ENCODE measurements at places on chromosomes 6 and 20.

DNA sequence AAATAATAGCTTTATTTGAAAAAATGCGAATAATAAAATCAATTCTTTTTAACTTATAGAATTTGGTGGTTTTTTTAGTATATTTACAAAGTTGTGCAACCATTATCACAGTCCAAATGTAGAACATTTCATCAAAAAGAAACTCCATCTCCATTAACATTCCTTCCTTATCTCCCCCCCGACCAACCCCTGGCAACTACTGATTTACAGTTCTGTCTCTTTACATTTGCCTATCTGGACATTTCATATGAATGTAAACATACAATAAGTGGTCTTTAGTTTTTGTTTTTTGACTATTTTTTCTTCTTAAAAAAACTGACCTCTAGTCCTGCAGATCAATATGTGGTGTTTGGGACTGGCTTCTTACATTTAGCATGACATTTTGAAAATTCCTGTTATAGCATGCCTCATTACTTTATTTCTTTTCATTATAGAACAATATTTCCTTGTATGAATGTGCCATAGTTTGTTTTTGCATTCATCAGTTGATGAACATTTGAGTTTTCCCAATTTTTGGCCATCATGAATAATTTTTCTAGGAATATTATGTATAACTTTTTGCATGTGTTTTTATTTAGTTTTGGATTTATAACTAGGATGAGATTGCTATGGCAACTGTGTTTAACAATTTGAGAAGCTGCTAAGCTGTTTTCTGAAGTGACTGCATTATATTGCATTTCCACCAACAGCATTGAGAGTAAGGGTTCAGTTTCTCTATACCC, 344.7 kb downstream of the NKAIN2 start:
- H3K36me3 ChIP-seq, result no peaks in the 10 kb centered on the region
- H3K4me3 ChIP-seq, result no peak overlapping the region
- H3K4me1 ChIP-seq, result no peaks in the 10 kb centered on the region
- DNase-seq, result no peak
- no peak overlapping the region for H3K27ac ChIP-seq
- H3K27me3 ChIP-seq, result no peaks in the 10 kb centered on the region

DNA sequence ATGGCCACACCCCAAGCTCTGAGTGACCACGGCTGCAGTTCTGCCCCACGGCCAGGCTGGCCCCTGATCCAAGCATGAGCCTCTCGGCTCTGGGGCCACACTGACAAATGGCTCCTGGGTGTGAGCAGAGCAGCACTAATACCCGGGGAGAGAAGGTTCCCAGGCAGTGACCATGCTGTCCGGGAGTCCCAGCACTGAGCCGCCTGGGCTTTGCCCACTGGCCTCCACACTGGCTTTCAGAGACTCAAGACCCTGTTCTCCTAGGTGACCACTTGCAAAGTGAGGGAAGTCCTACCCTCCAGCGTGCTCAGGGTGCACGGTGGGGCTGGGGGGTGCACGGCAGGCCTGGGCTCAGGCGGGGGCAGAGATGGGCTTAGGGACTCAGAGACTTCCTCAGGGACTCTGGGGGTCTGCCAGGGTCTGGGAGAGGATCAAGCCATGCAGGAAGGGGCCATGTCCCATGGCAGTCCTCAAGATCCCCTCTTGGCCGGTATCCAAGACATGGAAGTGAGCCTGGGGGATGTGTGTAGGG, 220.2 kb upstream of the RNF24 start:
- H3K27me3 ChIP-seq, result no peaks in the 10 kb centered on the region
- H3K4me1 ChIP-seq, result no peaks in the 10 kb centered on the region
- H3K36me3 ChIP-seq, result no peaks in the 10 kb centered on the region
- no peak overlapping the region for H3K27ac ChIP-seq
- DNase-seq, result no peak

GRCh38 chr20:12012241-12013222, 94.8 kb downstream of the BTBD3 start:
- H3K36me3 ChIP-seq, result no peaks in the 10 kb centered on the region
- no peaks in the 10 kb centered on the region for H3K27me3 ChIP-seq
- H3K27ac ChIP-seq, result no peak overlapping the region
- DNase-seq, result no peak

GRCh38 chr6:158867381-158868121, 48.4 kb upstream of the EZR start:
- H3K27me3 ChIP-seq, result no peaks in the 10 kb centered on the region
- H3K4me1 ChIP-seq, result no peaks in the 10 kb centered on the region
- H3K36me3 ChIP-seq, result no peaks in the 10 kb centered on the region
- no peak for DNase-seq
- no peak overlapping the region for H3K27ac ChIP-seq

- no peaks in the 10 kb centered on the region for H3K36me3 ChIP-seq
- H3K27me3 ChIP-seq, result no peaks in the 10 kb centered on the region
Measured at GRCh38 chr6:17233531-17233930, 47.6 kb upstream of the RBM24 start.

DNA sequence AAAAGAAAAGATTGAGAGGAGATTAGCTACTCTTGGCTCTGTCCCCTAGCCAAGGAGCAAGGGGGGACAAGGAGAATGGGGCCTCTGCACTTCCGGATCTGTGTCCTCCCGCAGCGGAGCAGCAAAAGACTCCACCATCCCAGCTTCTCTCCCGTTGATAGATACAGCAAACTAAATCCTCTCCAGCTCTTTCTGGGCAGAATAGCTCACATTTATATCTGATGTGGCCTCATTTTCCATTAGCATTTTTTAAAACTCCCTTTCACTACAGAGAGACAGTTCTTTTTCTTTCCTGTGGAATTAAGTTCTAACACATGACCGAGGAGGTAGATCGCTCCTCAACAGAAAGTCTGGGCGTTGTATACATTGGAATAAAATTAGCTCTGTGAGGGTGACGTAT, 260.9 kb upstream of the SOX4 start:
- no peak for DNase-seq
- H3K4me1 ChIP-seq, result no peaks in the 10 kb centered on the region
- no peaks in the 10 kb centered on the region for H3K27me3 ChIP-seq
- H3K36me3 ChIP-seq, result no peaks in the 10 kb centered on the region
- no peak overlapping the region for H3K4me3 ChIP-seq

- peaks cover 6% of the 10 kb centered on the region for H3K4me1 ChIP-seq
- no peak for DNase-seq
- H3K36me3 ChIP-seq, result no peaks in the 10 kb centered on the region
- H3K27me3 ChIP-seq, result no peaks in the 10 kb centered on the region
Measured at GRCh38 chr20:50586531-50587232, 76.5 kb downstream of the PTPN1 start.

DNA sequence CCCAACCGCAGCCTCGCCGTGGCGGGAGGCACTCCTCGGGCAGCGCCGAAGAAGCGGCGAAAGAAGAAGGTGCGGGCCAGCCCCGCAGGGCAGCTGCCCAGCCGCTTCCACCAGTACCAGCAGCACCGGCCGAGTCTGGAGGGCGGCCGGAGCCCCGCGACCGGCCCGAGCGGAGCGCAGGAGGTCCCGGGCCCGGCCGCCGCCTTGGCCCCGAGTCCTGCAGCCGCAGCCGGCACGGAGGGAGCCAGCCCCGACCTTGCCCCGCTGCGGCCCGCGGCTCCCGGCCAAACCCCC, 525 bp downstream of the PNRC1 start:
- DNase-seq, result no peak
- no peaks in the 10 kb centered on the region for H3K36me3 ChIP-seq
- peak overlapping the region; percentile 96 for H3K27ac ChIP-seq
- peak overlapping the region; percentile 74 for H3K4me3 ChIP-seq
- no peaks in the 10 kb centered on the region for H3K27me3 ChIP-seq

Measured in breast epithelium (tissue), 4 donors.